Naive B cell (primary cell): ENCODE measurements at places on chromosomes 7 and 10.

- DNase-seq = no peak
- H3K27me3 ChIP-seq = peaks cover 28% of the 10 kb centered on the region
- no peaks in the 10 kb centered on the region for H3K4me1 ChIP-seq
- no peak overlapping the region for H3K27ac ChIP-seq
- no peaks in the 10 kb centered on the region for H3K36me3 ChIP-seq
Observed at GRCh38 chr10:43585046-43585445, 10.6 kb upstream of the ZNF239 start.

DNA sequence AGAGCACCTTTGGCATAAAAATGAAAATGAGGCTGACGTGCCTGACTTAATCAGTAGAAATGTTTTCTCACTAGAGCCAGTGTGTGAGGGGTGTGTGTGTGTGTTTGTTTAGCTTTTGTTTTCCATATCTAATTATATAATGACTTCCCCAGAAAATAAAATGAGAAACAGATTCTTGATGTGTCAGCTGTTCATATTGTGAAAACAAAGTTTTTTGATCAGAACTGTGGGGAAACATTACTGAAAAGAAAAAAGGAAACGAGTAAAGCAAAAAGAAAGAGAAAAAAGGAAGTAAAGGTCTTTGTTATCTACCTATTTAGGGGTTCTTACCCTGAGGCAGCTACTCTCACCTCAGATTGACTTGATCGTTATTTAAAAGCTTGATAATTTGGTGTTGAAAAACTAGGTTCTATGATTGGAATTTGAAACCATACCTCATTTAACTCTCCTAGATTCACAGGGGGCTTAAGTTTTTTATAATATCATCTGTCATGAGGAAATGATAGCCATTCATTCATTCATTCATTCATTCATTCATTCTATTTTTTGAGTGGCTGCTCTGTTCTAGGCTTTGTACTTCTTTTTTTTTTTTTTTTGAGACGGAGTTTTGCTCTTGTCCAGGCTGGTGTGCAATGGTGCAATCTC lies 58.0 kb downstream of the CREM start:
- H3K4me1 ChIP-seq = peaks cover 13% of the 10 kb centered on the region
- peak overlapping the region; percentile 23 for H3K4me3 ChIP-seq

- no peak for DNase-seq
- no peaks in the 10 kb centered on the region for H3K36me3 ChIP-seq
- H3K27ac ChIP-seq = peak overlapping the region; percentile 37
Observed at GRCh38 chr10:24513155-24513554, 210.5 kb downstream of the ARHGAP21 start.

- no peaks in the 10 kb centered on the region for H3K4me1 ChIP-seq
- no peaks in the 10 kb centered on the region for H3K36me3 ChIP-seq
- H3K4me3 ChIP-seq = no peak overlapping the region
- DNase-seq = no peak
Observed at GRCh38 chr7:83649701-83650100, 762 bp upstream of the SEMA3E start.

GRCh38 chr7:70390251-70390650 lies 741.7 kb upstream of the GALNT17 start:
- peaks cover 2% of the 10 kb centered on the region for H3K4me1 ChIP-seq
- no peak overlapping the region for H3K4me3 ChIP-seq

DNA sequence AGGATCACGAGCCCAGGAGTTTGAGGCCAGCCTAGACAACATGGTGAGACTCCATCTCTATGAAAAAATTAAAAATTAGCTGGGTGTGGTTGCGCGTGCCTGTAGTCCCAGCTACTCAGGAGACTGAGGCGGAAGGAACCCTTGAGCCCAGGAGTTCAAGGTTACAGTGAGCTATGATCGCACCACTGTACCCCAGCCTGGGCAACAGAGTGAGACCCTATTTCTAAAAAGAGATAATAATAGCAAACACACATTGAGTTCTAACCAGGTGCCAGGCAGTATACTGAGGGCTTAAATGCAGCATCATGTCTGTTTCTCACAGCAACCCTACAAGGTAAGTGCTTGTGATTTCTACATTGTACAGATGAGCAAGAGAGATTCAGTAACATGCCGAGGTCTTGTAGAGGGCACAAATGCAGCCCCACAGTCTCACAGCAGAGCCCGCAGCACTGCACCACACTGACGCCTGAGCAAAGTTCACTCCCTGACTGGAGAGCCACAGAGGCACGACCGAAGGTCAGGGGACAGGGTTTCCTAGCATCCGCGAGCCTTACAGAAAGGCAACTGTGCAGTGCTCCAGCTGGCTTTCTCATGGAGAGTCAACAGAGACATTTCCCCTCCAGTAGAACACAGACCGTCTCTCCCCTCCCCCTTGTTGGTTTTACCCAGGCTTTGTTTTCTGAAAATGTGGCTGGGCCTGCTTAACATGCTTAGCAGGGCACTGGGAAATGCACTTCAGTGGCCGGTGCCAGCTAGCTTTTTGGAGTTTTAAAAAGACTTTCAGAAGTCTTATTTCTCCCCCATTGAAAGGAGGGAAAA lies 36.5 kb downstream of the PDSS1 start:
- H3K27ac ChIP-seq = peak overlapping the region; percentile 63
- H3K36me3 ChIP-seq = no peaks in the 10 kb centered on the region
- no peak for DNase-seq
- no peaks in the 10 kb centered on the region for H3K27me3 ChIP-seq
- peaks cover 12% of the 10 kb centered on the region for H3K4me1 ChIP-seq

GRCh38 chr10:5608608-5609220 lies 57.7 kb downstream of the ASB13 start:
- no peak overlapping the region for H3K27ac ChIP-seq
- H3K4me3 ChIP-seq = no peak overlapping the region
- no peaks in the 10 kb centered on the region for H3K4me1 ChIP-seq
- H3K36me3 ChIP-seq = no peaks in the 10 kb centered on the region
- DNase-seq = no peak
- peaks cover 20% of the 10 kb centered on the region for H3K27me3 ChIP-seq

- no peak overlapping the region for H3K4me3 ChIP-seq
- no peak for DNase-seq
- no peak overlapping the region for H3K27ac ChIP-seq
- no peaks in the 10 kb centered on the region for H3K36me3 ChIP-seq
- no peaks in the 10 kb centered on the region for H3K4me1 ChIP-seq
- no peaks in the 10 kb centered on the region for H3K27me3 ChIP-seq
Observed at GRCh38 chr7:84283798-84284197, 89.2 kb upstream of the SEMA3A start.

GRCh38 chr7:40979296-40979695 lies 723.6 kb downstream of the INHBA start:
- no peaks in the 10 kb centered on the region for H3K27me3 ChIP-seq
- no peaks in the 10 kb centered on the region for H3K36me3 ChIP-seq
- no peak overlapping the region for H3K27ac ChIP-seq
- H3K4me3 ChIP-seq = no peak overlapping the region

GRCh38 chr7:108358553-108358952 lies 97.7 kb downstream of the NRCAM start:
- peaks cover 4% of the 10 kb centered on the region for H3K27me3 ChIP-seq
- no peaks in the 10 kb centered on the region for H3K36me3 ChIP-seq
- no peak for DNase-seq

- no peak overlapping the region for H3K4me3 ChIP-seq
Observed at GRCh38 chr7:37363536-37364491, 84.8 kb downstream of the ELMO1 start.

DNA sequence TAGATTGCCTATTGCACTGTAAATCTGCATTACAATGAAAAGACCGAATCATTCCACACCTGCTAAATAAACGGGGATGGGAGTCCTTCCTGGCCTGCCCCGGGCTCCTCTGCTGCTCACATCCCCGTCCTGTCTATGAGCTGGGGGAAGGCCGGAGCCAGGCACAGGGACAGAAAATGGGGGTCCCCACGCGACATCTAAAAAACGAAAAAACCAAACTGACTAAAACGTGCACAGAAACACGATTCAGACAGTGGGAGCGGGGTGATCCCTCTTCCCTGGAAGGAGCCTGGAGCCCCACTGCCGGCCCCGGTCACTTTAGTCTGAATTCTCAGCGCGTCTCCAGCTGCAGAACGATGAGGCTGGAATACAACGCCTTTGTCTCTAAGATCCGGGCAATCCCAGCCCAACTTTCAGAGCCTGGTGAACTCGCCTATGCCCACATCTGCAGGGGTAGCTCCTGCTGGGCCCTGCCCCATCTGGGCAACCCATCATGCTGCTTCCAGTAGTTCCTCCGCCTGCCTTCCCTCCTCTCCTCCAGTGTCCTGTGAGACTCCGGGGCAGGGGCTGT lies 78.0 kb downstream of the ADARB2 start:
- H3K27me3 ChIP-seq = peaks cover 28% of the 10 kb centered on the region
- no peak for DNase-seq

DNA sequence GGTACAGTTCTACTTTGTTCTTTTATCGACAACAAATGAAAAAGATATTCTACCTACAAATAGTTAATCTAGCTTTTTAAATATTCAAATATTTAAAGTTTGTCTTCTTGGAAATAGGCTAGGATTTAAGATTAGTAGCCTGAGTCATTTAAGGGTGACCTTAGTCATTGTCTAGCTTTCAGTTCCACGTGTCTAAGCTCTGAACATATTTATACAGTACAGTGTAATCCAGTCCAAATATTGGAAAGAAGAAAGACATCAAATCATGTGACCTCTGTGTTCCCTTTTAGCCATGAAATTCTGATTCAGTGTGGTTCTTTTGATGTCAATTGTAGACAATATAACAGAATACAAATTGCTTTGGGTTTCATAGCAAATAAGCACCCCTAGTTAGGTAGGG lies 121.1 kb downstream of the MALRD1 start:
- no peak overlapping the region for H3K27ac ChIP-seq
- no peaks in the 10 kb centered on the region for H3K36me3 ChIP-seq
- no peaks in the 10 kb centered on the region for H3K27me3 ChIP-seq
- H3K4me1 ChIP-seq = no peaks in the 10 kb centered on the region
- H3K4me3 ChIP-seq = no peak overlapping the region

DNA sequence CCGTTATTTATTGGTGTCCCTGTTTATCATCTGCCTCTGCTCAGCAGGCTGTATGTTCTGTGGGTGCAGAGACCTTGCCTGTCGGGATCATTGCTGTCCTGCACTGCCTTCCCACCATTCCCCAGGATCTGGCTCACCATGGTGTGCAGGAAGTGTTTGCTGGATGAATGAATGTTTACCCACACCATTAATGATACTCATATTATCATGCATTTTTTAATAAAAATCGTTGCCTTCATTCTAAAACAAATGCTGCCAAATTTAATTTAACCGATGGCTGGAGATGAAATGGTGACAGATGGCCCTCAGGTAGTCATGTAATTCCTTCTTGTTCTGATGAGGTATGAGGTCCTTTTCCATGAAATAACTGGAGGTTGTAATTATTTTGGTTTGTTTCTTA lies 22.5 kb downstream of the PLPP4 start:
- H3K27ac ChIP-seq = no peak overlapping the region
- H3K27me3 ChIP-seq = peaks cover 17% of the 10 kb centered on the region
- no peak overlapping the region for H3K4me3 ChIP-seq
- no peaks in the 10 kb centered on the region for H3K4me1 ChIP-seq
- DNase-seq = no peak

DNA sequence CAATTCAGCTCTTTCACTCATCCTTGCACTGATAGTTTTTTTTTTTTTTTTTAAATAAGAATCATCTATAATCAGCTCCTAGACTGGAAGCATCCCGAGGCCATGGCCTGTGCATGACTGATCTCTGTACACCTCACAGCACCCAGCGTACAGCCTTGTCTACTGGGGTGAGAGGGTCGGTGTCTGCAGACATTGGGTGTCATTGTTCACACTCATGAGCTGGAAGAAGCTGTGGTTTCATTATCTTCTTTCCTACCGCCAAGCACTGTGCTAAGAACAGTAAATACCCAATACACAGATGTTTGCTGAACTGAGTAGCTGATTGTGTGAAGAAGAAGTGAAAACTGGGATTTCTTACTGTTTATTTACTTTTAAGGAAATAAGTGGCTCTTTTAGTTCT lies 123.6 kb downstream of the CLEC2L start:
- H3K4me3 ChIP-seq = no peak overlapping the region
- DNase-seq = no peak
- no peaks in the 10 kb centered on the region for H3K27me3 ChIP-seq
- H3K4me1 ChIP-seq = peaks cover 57% of the 10 kb centered on the region
- H3K27ac ChIP-seq = peak overlapping the region; percentile 59
- no peaks in the 10 kb centered on the region for H3K36me3 ChIP-seq

DNA sequence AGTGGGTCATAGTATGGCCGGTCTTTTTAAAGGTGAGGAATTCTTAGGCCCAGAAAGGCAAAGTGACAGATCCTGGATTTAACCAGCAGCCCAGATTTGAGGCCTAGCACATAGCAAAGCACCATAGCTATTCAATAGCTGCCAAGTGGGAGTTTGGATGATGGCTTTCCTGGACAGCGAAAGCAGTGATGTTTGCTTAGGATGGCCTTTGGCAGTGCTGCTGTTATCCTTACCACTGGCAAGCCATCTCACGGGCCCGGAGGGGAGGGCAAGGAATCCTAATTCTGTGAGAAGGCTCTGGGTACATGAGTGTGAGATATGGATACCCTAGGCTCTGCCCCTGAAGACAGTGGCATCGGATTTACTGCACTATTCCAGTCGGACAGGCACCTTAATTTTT lies 50.4 kb downstream of the TCF7L2 start:
- H3K4me1 ChIP-seq = peaks cover 3% of the 10 kb centered on the region
- H3K4me3 ChIP-seq = no peak overlapping the region
- peaks cover 19% of the 10 kb centered on the region for H3K27me3 ChIP-seq
- DNase-seq = no peak
- no peaks in the 10 kb centered on the region for H3K36me3 ChIP-seq

- H3K4me1 ChIP-seq = peaks cover 35% of the 10 kb centered on the region
- no peak for DNase-seq
- no peaks in the 10 kb centered on the region for H3K27me3 ChIP-seq
- peak overlapping the region; percentile 22 for H3K4me3 ChIP-seq
- no peaks in the 10 kb centered on the region for H3K36me3 ChIP-seq
Observed at GRCh38 chr7:129122078-129122750, 22.3 kb upstream of the TSPAN33 start.

GRCh38 chr7:141257597-141257996 lies 183.7 kb downstream of the TMEM178B start:
- DNase-seq = no peak
- H3K36me3 ChIP-seq = no peaks in the 10 kb centered on the region
- H3K27ac ChIP-seq = no peak overlapping the region
- H3K27me3 ChIP-seq = peaks cover under 1% of the 10 kb centered on the region
- H3K4me1 ChIP-seq = no peaks in the 10 kb centered on the region

DNA sequence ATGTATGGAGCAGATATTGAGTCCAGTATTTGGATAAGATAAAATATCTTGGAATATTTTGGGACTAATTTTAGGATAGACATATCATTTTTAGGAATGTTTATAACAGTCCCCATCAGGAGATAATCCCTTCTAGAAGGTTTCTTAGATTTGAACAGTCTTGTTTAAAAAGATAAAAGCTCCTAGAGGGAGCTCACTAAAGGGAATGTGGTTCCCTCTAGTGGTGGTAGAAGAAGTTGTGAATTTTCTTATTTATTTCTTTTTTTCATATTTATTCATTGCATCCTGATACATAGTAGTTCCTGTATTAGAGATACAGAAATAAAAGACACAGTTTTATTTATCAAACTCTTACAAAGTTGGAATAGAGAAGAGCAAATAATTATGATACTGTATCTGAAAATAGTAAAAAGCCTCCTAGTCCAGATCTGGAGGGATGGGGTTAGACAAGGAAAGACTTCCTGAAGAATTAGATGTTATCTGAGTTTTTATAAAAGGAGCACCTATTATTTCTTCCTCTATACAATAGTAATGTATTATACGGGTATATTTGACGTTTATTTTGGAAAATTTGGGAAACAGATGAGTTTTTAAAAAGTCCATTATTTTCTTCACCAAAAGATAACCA lies 24.5 kb upstream of the KLF14 start:
- DNase-seq = peak; percentile 49
- no peak overlapping the region for H3K27ac ChIP-seq
- no peaks in the 10 kb centered on the region for H3K36me3 ChIP-seq
- no peaks in the 10 kb centered on the region for H3K4me1 ChIP-seq
- peaks cover 32% of the 10 kb centered on the region for H3K27me3 ChIP-seq

- peaks cover 13% of the 10 kb centered on the region for H3K4me1 ChIP-seq
- no peaks in the 10 kb centered on the region for H3K36me3 ChIP-seq
- H3K27ac ChIP-seq = peak overlapping the region; percentile 29
- no peak for DNase-seq
- H3K27me3 ChIP-seq = no peaks in the 10 kb centered on the region
Observed at GRCh38 chr10:63415640-63416244, 50.0 kb downstream of the JMJD1C start.
